H1 (cell line): ENCODE measurements at places on chromosomes 3 and 15. TPM values are rescaled to one million over a fixed set of nuclear protein-coding genes. Genes with fewer than 3 reads are reported as not detected.

The TNNC1 gene
- 5.8 and 9.5 TPM in 2 replicates for total RNA-seq

The NT5DC2 gene
- 331 and 367 TPM in 2 replicates for total RNA-seq

The CHRNB4 gene
- 2.4 and 2.6 TPM in 2 replicates for total RNA-seq

The POLR2H gene
- total RNA-seq, result 113 and 118 TPM in 2 replicates

DNA sequence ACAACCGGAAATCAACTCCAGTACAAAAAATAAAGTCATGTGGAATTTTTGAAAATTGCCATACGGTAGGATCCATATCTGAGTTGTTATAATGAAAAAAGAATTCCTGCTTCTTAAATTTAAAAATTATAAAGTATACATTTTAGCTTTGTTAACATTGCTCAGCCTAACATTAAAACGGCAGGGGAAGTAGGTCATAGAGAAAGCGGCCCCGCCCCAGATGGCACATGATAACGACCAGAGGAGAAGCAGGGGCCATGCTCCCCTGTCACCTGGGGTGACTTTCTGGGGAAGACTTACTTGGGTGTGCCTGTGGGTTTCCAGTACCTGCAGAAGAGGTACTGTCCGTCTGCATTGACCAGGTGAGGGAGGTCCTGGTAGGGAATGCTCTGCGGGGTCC, 921 bp downstream of the MGLL start:
- no peak for DNase-seq

DNA sequence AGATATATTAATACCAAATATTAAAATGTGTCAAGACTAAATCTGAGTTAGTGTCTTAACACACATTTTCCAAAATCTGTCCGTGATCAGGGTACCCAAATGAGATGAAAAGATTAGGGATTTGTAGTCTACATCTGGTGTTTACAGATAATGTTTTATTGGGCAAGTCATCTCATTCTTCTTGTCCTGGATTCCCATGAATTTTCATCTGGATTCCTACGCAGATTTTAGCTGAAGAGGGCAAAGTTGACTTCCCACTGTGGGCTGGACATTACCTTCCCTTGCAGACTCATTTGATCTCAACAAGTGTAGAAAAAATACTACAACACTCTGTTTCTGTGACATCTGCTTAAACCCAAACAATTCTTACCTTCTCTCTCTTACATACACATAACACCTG, 79.1 kb downstream of the CEP63 start:
- DNase-seq, result no peak

- DNase-seq, result no peak
Measured at GRCh38 chr3:144801890-144802289, 830.3 kb downstream of the DIPK2A start.

DNA sequence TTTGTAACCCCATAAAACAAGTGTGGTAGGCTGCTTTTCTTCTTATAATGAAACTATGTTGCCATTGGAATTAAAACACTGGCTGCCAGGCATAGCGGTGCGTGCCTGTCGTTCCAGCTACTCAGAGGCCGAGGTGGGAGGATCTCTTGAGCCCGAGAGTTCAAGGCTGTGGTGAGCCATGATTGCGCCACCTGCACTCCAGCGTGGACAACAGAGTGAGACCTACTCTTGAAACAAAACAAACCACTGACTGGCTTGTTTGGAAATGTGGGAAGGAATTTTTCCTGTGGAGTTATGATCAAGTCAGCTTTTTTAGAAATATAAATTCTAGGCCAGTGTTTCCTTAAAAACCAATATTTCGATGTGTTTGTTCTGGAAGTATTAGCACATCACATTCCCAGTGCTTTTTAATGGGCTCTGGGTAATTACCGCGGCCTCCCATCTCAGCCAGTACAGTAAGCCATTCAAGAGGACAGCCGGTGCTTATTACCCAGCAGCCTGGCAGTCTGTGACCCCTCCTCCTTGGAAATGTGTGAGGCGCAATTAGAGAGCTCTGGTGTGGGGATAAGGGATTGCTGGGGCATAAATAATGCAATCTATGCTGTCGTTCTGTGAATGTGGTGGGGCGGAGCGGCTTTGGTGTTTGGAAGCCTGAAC, 58.3 kb upstream of the TRAK1 start:
- DNase-seq, result no peak

GRCh38 chr3:95333826-95334225, 1271.0 kb downstream of the NSUN3 start:
- DNase-seq, result no peak

GRCh38 chr3:143810166-143810952, 37.9 kb downstream of the SLC9A9 start:
- no peak for DNase-seq

DNA sequence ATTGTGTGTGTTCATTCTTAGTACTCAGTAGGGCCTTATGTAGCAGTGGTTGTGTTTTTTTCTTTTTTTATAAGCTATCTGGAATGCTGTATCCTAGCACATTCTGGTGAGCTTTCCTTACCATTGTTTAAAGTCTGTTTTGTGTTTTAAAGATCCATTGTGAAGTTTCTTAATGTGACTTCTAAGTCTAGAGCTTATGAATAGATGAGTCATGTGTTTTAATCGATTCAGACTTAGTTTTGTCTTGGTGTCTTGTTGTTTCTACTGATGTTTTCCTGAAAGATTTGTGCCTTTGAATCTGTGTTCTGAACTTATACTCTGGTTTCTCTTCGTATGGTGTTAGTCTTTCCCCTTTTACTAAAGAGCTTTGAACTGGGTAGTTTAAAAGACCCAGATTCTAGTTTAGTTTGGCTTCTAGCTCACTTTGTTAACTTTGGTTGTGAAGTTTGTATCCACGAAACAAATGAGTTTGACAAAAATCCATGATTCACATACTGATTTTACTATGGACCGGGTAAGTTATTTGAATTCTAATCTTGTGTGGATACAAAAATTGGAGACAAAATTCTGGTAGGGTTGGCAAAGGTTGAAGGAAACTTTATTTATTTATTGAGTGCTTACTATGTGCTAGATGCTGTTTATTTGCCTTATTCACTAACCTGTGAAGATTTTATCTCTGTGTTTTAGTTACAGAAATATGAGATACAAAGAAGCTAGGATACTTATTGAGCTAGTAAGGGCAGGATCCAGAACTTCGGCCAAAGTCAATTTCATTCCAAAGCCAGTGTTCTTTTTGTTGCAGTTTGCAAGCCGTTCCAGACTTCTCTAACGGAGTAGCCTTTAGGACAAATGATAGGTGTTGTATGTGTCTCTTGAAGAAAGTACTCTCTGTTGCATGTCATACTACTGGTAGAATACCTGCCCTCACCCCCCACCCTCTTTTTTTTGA, 24.8 kb downstream of the AKAP13 start:
- no peak for DNase-seq

GRCh38 chr3:175447521-175447920, 588.4 kb downstream of the NAALADL2 start:
- no peak for DNase-seq
